ENCODE measurements at places on chromosomes 11 and 22.

DNA sequence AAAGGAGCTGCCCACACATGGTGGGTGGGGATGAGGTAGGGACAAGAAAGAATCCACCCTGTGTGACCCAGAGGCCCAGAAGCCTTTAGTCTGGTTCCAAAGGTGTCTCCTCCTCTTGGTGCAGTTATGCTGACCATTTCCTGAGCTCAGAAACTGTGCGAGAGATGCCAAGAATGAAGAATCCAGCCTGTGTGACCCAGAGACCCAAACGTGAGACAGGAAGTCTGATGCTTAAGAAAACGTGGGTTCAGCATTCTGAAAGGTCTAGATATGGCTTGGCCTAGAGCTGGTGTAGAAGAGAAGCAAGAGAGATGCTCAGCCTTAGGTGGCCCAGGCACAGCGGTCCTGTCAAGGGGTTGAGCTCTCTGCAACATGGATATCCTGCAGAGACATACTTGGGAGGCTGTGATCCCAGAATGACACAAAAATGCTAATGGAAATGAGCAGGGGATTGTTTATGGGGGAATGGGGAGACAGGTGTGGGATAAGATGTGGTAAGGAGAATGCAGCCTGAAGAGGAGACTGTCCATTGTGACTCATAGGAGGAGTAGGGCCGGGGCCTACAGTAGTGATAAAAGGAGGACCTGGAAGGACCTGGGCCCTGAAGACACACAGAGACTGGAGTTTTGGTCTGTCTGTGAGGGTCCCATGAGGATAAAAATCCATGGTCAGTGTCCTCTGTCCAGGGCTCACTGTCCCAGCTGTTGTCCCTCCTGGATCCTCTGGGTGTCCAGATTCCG is 79.0 kb downstream of the ZNF280B start:
- DNase-seq = no peak

DNA sequence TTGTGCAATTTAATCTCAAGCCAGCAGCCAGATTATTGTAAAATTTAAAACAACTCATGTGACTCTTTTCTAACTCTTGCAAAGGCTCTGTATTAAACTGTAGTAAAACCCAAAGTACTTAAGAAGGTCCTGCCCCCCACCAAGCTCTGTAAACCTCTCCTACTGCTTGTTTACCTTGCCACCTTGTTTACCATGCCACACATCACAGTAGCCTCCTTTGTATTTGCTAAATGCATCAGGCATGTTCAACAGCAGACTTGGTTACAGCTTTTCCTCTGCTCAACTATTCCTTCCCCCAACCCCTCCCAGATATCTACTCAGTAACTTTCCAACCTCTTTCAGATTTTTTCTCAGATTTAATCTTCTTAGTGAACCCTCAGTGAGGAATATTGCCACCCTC is 861.6 kb downstream of the METTL15 start:
- DNase-seq = no peak

DNA sequence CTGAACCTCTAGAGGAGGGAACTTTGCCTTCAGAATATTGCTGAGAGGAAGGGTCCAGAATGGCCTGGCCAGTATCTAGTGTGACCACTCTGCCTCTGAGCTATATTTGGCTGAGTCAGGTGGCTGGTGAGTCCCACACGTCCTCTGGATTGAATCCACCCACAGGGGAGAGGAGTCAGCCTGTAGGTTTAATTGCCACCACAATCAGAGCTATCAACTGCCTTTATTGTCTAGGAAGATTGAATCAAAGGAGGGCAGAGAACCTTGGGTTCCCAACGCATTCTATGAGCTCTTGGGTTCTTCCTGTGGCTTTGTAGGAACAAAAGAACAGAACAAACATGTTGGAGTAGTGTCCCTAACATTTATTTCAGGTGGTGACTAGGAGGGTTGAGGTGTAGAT is 67.7 kb downstream of the ST3GAL4 start:
- no peak for DNase-seq

DNA sequence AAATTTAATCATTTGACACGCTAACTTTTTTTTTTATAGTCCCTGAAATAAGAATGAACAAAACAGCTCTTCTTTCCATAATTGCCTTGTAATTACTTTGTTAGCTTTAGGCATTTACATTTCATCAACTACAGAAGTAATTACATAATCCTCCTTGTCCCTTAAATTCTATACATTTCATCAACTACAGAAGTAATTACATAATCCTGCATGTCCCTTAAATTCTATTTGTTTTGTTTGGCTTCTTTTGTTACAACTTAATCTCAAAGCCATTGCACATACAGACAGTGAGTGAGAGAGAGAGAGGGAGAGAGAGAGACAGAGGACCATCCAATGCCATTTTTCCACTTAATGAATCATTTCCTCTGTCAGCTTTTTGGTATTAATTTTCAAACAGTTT is 873.2 kb downstream of the METTL15 start:
- DNase-seq = no peak

GRCh38 chr11:71242391-71242790 is 10.0 kb downstream of the SHANK2 start:
- DNase-seq = no peak

DNA sequence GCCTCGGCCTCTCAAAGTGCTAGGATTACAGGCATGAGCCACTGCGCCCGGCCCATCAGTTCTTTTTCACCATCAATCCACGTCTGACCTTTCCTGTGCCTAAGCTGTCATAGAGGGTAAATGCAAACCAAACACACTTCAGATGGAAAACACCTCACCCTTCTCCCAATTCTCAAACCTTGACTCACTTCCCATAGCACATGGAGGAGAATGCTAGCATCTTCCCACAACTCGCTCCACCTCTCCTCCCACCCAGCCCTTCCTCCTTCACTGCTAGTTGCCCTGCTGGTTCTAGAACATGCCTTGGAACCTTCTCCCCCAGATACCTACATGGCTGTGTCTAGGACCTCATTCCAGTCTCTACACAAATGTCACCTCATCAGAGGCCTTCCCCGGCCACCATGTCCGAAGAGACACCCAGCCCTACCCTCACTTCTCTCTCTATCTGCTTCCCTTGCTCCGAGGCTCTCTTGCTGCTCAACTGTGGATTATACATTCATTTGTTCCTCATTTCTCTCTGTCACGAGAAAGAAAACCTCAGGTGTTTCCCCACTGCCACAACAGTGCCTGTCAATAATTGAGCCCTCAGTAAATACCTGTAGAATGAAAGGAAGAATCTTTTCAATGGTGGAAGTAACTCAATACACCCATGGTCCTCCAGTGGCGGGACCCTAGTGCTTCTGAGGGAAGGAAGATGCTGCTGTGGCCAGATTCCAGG is 21.3 kb upstream of the NCF4 start:
- peak; percentile 53 for DNase-seq

DNA sequence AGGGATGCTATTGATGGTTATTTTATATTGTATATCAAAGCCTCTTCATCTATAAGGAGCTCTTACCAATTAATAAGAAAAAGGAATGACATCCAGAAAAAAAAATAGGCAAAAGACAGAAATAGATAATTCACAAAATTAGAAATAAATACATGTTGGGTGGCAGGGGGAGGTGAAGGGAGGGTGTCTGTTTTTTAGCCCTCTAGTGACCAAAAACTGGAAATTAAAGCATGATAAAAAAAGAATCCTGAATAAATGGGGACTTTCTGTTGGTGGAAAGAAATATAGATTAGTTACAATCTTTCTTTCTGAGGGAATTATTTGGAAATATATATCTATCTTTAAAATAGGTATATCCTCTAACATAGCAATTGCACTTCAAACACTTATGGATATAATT is 42.0 kb upstream of the TTC36 start:
- no peak for DNase-seq

DNA sequence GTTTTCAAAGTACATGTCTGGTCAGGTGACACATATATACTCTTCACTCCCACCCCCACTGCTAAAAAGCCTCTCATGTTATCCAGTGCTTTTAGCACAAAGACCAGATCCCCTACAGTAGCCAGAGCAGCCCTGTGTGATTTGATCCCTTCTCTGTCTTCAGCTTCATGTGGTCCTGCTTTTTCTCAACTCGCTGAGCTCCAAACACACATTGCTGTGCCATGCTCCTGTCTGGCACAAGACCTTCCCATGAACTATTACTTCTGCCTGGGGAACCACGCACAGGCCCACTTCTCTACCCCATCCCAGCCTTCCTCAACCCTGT is 127.1 kb downstream of the RASSF10 start:
- DNase-seq = no peak

GRCh38 chr11:78577495-78577894 is 2.8 kb upstream of the NARS2 start:
- DNase-seq = no peak

DNA sequence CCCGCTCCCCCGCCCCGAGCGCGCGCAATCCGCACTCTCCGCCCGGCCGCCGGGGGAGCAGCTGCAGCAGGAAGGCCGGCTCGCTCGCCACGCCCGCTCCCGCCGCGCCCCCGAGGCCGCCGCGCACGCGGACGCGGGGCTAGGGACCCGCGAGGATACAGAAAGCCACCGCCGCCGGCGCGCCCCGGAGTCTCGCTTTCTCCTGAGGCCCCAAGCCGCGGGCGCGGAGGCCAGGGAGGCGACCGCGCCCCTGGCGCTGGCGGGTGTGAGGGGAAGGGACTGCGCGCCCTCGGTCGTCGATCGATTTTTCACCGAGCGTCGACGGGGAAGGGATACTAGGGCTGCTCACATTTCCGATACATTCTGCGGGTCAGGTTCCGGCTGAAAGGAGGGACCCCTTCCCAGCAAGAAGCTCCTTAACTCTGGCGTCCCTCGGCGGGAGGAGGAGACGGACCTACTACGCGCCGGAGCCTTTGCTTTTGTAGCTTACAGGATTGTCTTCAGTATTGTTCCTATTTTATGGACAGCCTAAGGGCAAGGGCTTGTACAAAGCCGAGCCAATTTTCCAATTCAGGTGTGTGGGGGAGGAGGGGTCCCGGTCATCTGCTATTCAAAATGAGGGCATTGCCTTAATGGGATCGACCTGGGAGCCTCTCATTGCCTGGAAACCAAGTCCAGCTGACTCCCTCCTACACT is 416 bp upstream of the GAB2 start:
- peak; percentile 68 for DNase-seq

- no peak for DNase-seq
These were observed 27.7 kb upstream of the PARVB start for GRCh38 chr22:43996170-43996980.

DNA sequence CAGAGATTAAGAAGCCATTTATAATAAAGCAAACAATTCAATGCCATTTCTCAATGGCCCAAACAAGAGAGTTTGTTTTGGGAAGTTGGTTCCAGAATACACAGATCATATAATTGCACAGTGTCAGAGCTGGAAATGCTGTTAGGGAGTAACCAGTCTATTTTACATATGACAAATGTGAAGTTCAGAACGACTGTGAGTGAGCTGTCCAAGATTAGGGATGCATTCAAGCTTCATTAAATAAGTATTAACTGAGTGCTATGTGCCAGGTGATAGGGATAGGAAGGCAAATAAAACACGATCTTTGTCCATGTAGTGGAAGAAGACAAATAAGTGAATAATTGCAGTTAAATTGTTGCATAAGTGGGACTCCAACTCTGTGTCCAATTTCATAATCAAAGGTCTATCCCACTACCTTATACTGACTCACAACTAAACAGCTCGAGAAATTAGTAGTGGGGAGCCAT is 33.1 kb upstream of the PICALM start:
- no peak for DNase-seq

DNA sequence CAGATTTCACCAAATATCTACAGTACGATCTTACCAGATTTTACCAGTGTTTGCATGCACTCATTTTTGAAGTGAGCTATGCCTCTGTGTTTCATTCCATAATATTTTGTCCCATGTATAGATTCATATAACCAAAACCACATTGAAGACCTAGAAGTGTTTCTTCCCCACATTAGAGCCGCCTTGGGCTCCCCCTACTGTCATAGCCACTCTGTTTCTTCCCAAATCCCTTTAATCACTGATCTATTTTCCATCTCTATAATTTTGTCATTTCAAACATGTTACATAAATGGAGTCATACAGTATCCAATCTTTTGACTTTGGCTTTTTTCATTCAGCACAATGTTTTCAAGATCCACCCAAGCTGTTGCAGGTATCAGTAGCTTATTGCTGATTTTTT is 12.7 kb downstream of the MRGPRX3 start:
- DNase-seq = no peak

- no peak for DNase-seq
These were observed 8.2 kb downstream of the ATG2A start for GRCh38 chr11:64908766-64909165.

- DNase-seq = no peak
These were observed 680.5 kb upstream of the API5 start for GRCh38 chr11:42631220-42631843.

- DNase-seq = no peak
These were observed 21.0 kb upstream of the HTATIP2 start for GRCh38 chr11:20342347-20343141.

DNA sequence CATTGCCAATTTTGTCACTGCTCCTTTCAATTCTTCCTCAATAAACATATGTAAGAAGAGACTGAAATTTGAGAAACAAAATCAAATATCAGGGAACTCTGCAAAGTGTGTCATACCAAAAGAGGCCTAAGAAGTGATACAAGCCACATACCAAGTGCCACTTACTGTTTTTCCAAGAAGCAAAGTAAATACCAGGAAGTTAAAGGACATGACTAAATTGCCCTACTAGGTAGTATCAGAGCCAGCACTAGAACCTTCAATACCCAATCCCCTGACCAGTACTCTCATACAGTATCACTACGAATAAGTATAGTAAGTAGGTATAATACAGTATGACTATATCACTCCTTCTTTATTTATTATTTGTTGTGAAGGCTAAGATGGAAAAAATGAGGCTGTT is 13.6 kb downstream of the MAML2 start:
- DNase-seq = no peak

DNA sequence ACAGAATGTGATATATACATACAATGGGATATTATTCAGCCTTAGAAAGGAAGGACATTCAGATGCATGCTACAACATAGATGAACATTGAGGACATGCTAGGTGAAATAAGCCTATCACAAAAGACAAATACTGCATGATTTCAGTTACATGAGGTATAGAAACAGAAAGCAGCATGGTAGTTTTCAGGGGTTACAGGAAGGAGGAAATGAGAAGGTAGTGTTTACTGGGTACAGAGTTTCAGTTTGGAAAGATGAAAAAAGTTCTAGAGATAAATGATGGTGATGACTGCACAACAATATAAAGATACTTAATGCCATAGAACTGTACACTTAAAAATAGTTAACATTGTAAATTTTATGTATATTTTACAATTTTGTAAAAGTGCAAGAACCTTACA is 266.7 kb upstream of the C11orf87 start:
- no peak for DNase-seq

- DNase-seq = peak; percentile 97
These were observed at the start of the genes CPSF7 and SDHAF2 for GRCh38 chr11:61429691-61430582. Gene CPSF7 (minus strand): TSS chr11:61429975. CDS start chr11:61429235, 740 bp downstream. Gene SDHAF2 (plus strand): TSS chr11:61430124. CDS start chr11:61430147, 23 bp downstream.

DNA sequence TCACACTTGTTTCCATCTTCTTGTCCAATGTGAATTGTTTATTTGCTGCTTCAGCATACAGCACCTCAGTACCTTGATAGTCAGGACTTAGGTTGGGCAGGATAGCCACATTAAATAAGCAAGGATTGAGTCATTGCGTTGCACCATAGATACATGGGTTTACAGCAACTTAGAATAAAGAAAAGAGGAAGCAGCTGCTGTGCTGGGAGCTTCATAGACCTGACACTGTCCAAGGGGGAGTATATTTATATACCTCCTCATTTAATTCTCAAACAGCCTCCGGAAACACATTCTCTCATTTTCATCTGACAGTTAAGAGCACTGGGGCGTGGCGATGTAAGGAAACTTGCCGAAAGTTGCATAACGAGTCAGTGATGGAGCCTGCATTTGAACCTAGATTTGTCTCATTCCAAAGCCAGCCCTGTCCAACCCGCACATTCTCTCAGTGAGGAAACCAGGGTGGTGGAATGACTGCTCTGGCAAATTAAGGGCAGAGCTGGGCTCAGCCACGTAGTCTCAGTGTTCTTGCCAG is 42.2 kb downstream of the UBASH3B start:
- DNase-seq = peak; percentile 96

All from NCI-H226 (cell line).